ENCODE measurements at places on chromosomes 12 and 14. TPM values are rescaled to one million over a fixed set of nuclear protein-coding genes. Genes with fewer than 3 reads are reported as not detected.

The BEGAIN gene
- 1.9 TPM for total RNA-seq

The CDCA3 gene
- total RNA-seq: 9.0 TPM

The TAS2R7 gene
- not detected for total RNA-seq

The ENDOU gene
- under 0.01 TPM for total RNA-seq

The TMEM233 gene
- total RNA-seq: 0.12 TPM

The PCED1B gene
- 0.66 TPM for total RNA-seq

The CERS5 gene
- 35.5 TPM for total RNA-seq

The SRRM4 gene
- under 0.01 TPM for total RNA-seq

The EGLN3 gene
- total RNA-seq: 0.33 TPM

The AHNAK2 gene
- 91.9 TPM for total RNA-seq

The ZBTB39 gene
- 5.3 TPM for total RNA-seq

The DLST gene
- 88.6 TPM for total RNA-seq

The RHEBL1 gene
- total RNA-seq: 0.62 TPM

The PIWIL1 gene
- total RNA-seq: not detected

The NOVA1 gene
- 4.1 TPM for total RNA-seq

The CFAP73 gene
- total RNA-seq: not detected

The BCL2L14 gene
- not detected for total RNA-seq

The KERA gene
- total RNA-seq: not detected

The AREL1 gene
- 30.1 TPM for total RNA-seq

The ERP27 gene
- not detected for total RNA-seq
